ENCODE measurements at places on chromosomes 3 and 15.
A peak's percentile ranks its signal among the peaks of the same experiment; 100 is the strongest.

- DNase-seq = no peak
Measured at GRCh38 chr15:100310513-100311153, 31.1 kb downstream of the ADAMTS17 start.

GRCh38 chr3:177904621-177905020, 631.6 kb upstream of the KCNMB2 start:
- no peak for DNase-seq

GRCh38 chr3:61182662-61183061, 68.6 kb downstream of the FHIT start:
- DNase-seq = no peak

- no peak for DNase-seq
Measured at GRCh38 chr3:46890132-46890531, 12.6 kb downstream of the PTH1R start.

DNA sequence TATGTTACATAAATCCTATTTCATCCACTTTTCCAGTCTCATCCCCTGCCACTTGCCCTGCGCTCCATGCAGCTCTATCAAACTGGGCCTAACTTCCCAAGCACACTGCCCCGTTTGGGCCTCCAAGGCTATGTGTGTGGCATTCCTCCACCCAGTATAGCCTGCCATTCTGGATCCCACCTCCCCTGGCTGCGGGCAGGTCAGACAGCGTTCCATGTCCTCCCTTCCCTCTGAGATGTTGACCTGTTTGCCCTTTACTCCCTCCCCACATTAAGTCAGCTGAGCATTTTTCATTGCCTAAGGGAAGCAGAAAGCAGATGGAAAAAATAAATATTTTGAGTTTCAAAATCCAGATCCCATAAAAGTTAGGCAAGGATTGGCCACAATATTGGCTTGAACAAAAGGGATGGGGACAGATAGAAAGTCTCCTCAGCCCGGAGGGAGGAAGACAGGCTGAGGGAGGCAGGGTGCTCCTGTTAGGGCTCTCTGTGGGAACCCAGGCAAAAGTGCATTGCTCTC, 73.3 kb downstream of the CYP19A1 start:
- DNase-seq = no peak

GRCh38 chr3:185934174-185934557, 3.6 kb downstream of the TRA2B start:
- DNase-seq = no peak

DNA sequence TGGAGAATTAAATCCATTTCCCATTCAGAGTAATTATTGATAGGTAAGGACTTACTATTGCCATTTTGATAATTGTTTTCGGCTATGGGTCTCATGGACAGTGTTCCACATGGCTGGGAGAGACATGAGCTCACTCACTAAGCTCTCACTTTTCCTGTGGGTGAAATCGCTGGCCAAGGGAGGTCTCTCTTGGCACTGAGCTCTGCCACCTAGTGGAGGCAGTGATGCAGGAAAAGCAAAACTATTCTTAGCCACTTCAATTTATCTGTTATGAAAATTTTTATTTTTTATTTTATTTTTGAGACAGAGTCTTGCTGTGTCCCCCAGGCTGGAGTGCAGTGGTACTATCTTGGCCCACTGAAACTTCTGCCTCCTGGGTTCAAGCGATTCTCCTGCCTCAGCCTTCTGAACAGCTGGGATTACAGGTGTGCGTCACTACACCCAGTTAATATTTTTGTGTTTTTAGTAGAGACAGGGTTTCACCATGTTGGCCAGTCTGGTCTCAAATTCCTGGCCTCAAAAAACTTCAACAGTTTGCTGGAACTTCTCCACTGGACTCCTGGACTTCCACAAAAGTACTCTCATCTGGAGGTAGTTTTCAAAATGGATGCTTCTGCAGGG, 4.7 kb upstream of the RNF13 start:
- DNase-seq = peak; percentile 93

GRCh38 chr3:134419214-134419959, 45.1 kb upstream of the AMOTL2 start:
- no peak for DNase-seq

Data from foreskin fibroblast (primary cell).